ENCODE measurements at places on chromosomes 11 and 22.

DNA sequence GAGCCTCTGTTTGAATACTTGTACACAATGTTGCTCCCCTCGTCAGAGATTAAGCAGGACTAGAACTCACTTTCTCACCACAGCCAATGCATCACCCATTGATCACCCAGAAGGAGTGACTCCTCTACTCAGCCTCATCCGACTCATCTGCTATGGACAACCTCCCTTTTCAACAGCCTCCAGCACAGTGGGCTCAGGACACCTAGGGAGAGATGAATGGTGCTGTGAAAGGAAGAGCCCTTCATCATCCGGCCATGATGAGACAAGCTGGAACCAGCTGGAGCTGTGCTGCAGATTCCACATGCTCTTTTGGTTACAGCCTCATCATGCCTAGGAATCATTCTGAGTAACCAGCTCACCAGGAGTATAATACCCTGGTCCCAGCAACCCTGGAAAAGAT, 15.5 kb downstream of the C11orf91 start:
- no peak for DNase-seq

- no peak for DNase-seq
Measured at GRCh38 chr11:67437082-67437808, at the start of gene PTPRCAP. Gene PTPRCAP, minus strand, starts transcription at chr11:67437682. Its CDS starts 63 bp downstream, at chr11:67437619.

GRCh38 chr11:113732092-113732491, 26.0 kb upstream of the TMPRSS5 start:
- DNase-seq = no peak

DNA sequence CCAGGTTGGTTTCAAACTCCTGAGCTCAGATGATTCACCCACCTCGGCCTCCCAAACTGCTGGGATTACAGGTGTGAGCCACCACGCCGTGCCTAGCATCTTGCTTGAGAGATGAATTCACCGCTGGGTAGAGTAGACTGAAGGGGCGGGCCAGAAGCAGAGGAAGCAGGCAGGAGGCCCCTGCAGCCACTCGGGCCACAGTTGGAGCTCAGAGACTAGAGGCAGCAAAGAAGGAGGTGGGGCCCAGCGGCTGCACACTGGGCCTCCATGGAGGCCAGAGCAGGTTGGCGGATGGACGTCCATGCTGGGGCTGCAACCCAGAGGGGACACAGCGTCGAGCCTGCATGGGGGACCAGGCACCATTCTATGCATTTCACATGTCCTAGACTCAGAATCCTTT, 88.4 kb upstream of the FGF3 start:
- DNase-seq = no peak

DNA sequence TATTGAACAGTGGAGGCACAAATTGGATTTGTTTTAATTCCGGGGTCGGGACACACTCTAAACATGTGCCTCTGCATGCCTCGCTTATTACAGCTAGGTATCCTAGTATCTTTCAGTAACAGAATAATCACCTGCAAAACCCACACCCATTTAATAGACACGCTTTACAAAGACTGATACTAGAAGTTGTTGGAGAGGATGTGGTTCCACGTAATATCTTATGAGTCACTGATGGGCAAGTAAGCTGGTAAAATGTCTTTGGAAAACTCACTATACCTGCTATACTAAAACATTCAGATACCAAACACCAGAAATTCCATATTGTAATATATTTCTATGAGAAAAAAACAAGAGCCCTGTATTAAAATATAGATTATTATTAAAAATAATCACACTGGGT, 84.0 kb downstream of the GGTLC2 start:
- no peak for DNase-seq

- DNase-seq = no peak
Measured at GRCh38 chr11:103147627-103148026, 38.4 kb downstream of the DYNC2H1 start.

GRCh38 chr11:48006301-48006992, 26.1 kb downstream of the PTPRJ start:
- no peak for DNase-seq

DNA sequence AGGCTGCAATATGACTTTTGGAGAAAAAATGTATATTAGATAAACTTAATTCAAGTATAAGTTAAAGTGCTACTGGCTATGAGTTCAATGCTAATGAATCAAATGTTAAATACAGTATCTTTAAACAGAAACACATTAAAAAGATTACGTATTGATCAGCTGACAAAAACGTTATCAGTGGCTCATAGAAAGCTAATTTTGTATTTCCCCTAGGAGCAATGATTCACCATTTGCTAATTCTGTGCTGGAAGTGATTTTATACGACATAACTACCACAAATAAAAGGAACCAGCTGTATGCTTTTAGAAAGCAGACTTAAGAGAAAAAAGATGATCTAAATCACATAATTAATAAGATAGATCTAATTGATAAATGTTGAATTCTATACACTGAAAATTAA, 43.6 kb downstream of the MRE11 start:
- DNase-seq = no peak

DNA sequence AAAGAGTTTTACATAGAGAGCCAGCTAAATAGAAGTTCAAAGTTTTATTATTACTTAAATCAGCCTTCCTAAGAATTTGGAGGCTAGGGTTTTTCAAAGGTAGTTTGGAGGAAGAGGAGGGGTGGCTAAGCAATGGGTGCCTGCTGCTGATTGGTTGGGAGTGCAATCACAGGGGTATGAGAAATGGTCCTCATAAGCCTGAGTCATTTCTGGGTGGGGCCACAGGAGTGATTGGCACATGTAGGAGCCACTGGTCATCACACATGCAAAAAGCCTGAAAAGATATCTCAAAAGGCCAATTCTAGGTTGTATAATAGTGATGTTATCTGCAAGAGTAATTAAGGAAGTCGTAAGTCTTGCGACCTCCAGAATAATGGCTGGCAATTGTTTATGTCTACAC, 12.9 kb downstream of the OR51L1 start:
- DNase-seq = no peak

DNA sequence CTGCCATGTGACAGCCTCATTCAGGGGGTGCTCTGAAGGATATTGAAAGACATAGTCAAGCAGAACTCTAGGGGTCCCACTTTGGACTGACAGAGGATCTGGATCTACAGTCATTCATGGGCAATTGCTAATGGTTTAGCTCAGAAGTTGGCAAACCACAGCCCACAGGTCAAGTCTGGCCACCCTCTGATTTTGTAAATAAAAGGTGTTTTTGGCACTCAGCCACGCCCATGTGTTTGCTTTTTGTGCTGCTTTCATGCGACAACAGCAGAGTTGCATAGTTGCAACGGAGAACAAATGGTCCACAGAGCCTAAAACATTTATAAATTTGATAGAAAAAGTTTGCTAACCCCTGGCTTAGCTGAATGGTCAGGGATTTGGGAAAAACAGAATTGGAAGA, 41.7 kb downstream of the RPS6KA4 start:
- DNase-seq = no peak

DNA sequence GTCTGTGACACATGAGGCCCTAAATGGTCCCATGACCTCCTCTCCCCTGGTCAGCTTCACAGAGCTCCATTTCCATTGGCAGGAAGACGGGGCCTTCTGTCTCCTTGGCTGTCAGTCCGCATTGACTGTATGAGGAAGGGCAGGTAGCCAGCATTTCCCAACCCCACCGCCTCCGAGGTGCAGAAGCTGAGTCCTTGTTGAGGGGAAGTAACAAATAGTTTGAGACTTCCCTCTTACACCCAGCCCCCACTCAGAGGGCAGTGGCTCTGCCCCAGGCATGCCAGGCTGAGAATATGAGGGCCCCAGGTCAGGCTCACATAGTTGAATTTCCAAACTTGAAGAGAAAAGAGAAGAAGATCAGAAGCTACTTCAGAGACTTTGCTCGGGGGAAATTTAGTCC, 611.1 kb downstream of the BRD1 start:
- DNase-seq = no peak

GRCh38 chr11:111283945-111284481, 14.3 kb upstream of the POU2AF3 start:
- no peak for DNase-seq
